NCI-H460 (cell line): ENCODE measurements at places on chromosomes 5 and 9.

GRCh38 chr9:130088051-130088450 lies 34.3 kb downstream of the GPR107 start:
- no peak for DNase-seq

- DNase-seq, result no peak
These were observed 24.8 kb downstream of the PLPP1 start for GRCh38 chr5:55509796-55510522.

DNA sequence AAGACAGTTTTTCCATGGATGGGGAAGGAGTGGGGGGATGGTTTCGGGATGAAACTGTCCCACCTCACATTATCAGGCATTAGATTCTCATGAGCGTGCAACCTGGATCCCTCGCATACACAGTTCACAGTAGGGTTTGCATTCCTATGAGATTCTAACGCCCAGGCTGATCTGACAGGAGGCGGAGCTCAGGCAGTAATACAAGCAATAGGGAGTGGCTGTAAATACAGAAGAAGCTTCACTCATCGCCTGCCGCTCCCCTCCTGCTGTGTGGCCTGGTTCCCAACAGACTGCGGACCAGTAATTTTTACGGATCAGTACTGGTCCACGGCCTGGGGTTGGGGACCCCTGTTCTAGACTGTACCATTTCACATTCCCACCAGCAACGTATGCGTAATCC lies 68.3 kb upstream of the OTULINL start:
- no peak for DNase-seq

- DNase-seq, result no peak
These were observed 142.4 kb downstream of the OLFM1 start for GRCh38 chr9:135229701-135230385.

DNA sequence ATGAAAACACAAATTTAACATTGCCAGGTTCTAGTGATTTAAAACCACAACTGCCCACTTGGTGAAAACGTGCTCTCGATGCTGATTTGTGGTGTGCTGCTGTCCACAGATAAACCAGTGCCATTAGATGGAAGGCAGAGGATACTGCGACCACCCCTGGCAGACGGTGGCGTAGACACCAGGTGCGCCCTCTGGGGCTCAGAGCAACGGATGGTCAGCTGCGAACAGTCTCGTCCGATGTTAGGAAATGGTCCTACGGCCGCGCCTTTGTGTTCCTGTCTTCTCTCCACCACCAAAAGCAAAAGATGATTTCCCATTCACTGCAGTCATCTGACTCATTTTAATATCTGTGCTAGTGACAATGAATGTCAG lies 43.2 kb downstream of the UBE2QL1 start:
- no peak for DNase-seq

DNA sequence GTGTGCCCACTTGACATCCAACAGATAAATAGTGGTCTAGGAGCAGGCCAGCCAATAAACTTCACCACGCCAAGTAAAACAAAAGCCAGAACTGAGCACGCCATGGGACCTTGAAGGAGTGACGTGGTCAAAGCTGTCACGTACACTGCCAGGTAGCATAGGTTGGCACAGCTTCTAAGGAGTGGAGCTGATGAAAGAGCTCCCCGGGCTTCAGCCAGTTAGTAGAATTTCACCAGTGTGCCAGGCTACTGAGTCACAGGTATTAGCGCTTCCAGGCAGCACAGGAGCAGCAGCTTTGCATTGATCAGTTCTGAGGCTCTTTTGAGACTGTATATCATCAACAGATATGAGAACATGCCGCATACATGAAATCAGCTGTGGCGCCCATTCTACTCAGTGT lies 19.4 kb downstream of the VLDLR start:
- DNase-seq, result no peak

DNA sequence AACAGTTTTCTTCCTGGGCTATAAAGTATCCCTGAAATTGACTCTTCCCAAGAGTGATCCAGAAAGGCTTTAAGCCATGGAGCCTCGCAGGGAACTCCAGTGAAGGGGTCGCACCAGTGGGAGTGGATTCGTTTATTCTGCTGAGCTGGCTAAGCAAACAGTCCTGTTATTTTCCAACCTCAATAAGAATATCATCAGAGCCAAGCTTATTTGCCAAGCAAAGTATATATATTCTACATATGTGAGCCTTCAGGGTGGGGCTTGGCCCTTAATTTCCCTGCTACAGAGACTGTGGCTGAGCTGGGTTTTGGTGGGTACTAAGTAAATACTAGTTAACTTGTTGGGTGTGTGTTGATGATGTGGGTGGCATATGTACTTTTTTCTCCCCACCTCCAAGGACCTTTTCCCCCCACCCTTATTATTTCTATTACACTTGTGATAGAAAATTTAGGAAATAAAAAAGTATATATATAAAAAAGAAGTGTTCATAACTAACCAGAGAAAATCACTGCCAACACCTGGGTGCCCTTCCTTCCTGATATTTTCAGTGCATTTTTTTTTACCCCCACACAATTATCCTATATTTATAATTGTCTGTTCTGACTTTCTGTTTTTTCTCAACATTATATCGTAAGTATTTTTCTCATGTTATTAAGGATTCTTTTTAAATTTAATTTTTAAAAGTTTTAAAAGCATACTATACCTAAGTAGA lies 5.3 kb downstream of the GSN start:
- no peak for DNase-seq

- no peak for DNase-seq
These were observed 304.1 kb downstream of the ARRDC3 start for GRCh38 chr5:91079037-91079436.

GRCh38 chr5:141846031-141846430 lies 32.2 kb downstream of the PCDH1 start:
- no peak for DNase-seq

DNA sequence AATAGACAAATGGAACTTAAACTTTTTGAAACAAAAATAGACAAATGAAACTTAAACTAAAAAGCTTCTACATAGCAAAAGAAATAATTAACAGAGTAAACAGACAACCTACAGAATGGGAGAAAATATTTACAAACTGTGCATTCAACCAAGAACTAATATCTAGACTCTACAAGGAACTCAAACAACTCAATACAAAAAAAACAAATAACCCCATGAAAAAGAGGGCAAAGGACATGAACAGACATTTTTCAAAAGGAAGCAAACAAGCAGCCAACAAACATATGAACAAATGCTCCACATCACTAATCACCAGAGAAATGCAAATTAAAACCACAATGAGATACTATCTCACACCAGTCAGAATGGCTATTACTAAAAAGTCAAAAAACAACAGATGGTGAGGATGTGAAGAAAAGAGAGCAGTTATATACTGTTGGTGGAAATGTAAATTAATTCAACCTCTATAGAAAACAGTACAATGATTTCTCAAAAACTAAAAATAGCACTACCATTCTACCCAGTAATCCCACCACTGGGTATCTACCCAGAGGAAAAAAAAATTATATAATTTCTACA lies 170.8 kb upstream of the RGMB start:
- DNase-seq, result no peak
